CD14-positive monocyte (primary cell): ENCODE measurements at places on chromosomes 4 and X.

- DNase-seq: no peak
These were observed 12.4 kb downstream of the ZDHHC9 start for GRCh38 chrX:129831091-129831885.

DNA sequence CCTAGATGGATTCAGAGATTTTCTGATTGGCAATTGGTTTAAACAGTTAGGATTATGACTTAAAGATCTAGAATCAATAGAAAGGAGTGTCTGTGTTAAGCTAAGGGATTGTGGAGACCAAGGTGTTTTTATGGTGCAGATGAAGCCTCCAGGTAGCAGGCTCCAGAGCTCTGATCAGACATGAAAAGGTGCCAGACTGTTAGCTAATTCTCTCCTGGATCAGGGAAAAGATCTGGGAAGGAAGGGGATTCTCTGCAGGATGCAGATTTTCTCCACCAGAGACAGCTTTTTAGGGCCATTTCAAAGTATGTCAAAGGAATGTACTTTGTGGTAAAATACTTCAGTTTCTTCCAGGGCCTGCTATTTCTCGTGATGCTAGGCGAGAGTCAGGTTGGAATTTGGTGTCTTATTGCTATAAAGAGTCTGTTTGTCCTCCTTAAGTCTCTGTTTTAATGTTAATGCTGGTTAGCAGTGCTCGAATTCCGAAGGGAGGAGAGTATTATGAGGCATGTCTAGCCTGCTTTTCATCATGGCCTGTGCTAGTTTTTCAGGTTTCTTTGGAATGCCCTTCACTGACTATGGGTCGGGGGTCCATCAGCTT, 12.0 kb upstream of the GPR78 start:
- no peak for DNase-seq

GRCh38 chr4:25914670-25915352, 791 bp downstream of the SMIM20 start:
- DNase-seq: no peak

- DNase-seq: no peak
These were observed 109.8 kb downstream of the DCTD start for GRCh38 chr4:182807346-182807745.

- no peak for DNase-seq
These were observed 469 bp downstream of the IRS4 start for GRCh38 chrX:108735679-108736508.

GRCh38 chrX:3280706-3281105, 65.7 kb downstream of the MXRA5 start:
- DNase-seq: no peak

DNA sequence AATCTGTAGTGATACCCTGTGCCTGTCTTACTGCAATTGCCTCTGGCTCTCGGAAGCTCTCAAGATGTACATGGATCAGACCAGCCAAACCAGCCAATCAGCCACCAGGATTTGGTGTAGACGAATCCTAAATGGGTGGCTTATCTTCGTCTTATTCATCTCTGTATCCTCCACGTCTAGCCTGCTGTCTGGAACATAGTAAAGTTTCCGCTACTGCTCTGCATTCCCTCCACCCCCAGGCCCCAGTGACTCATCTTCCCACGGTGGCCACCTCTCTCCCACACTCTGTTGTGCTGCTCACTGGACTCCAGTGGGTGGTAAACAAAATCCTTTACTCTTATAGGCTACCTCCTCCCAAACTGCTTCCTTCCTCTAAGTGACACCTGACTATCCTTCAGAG, 37.8 kb downstream of the SEPTIN6 start:
- DNase-seq: peak; percentile 12

DNA sequence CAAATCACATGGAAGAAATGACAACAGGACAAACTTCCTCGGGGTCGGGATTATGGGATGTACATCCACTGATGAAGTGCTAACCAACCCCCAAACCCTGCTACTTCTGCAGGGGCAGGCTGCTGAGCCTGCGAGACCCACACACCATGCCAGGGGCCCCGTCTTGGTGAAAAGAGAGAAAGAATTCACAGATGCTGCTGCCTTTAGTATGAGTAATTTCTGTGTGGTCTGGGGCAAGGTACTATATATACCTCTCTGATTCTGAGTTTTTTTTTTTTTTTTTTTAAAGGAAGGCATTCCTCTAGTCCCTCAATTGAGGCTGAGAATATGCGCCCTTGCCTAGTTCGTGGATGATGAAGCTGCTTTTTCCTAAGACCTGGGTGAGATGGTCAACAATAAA, 24.8 kb downstream of the PDHA1 start:
- DNase-seq: no peak

DNA sequence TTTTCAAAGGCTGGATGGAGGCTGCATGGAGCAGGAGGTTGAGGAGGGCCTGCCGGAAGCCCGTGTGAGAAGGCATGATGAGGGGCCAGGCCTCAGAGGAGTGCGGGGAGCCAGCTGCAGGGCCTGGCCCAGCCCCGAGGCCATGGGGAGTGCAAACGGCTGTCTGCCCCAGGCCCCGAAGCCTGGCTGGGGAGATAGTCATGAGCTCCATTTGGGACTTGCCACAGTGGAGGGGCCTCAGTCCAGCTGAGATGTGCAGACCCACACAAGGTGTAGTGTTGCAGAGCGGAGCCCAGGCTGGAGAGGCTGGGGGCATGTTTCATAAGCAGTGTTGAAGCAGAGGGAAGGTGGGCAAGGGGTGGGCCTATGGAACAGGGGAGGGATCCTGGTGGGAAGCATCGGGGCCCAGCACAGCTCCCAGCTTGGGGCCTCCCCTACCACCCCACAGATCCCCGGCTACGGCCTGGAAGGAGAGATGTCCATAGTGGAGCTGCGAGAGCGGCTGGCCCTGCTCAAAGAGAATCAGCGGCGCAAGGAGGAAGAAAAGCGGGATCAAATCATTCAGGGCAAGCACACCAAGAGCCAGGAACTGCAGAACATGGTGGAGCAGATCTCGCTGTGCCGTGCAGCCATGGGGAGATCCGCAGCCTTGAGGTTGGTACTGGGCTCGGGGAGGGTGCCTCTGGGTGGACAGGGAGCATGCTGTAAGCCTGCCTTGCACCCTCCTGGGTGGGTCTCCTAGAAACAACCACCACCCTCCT, 9.1 kb upstream of the RNF4 start:
- no peak for DNase-seq

DNA sequence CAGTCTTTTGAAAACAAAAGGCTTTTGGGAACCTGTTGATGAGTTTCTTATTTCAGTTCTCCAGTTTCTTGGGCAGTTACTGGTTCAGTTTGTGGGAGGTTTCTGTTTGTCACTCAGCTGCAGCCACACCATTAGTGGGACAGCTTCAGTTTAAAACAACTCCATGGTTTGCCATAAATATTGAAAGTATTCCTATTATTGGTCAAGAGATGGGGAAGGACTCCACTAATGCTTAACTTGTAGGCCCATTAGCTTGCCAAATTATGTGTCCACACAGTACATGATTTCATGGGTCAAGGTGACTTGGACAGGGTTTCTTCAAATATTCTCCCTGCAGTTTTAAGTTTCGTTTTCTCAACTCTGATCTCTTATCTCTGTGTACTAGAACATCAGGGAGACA, 15.5 kb upstream of the ASIC5 start:
- DNase-seq: no peak

DNA sequence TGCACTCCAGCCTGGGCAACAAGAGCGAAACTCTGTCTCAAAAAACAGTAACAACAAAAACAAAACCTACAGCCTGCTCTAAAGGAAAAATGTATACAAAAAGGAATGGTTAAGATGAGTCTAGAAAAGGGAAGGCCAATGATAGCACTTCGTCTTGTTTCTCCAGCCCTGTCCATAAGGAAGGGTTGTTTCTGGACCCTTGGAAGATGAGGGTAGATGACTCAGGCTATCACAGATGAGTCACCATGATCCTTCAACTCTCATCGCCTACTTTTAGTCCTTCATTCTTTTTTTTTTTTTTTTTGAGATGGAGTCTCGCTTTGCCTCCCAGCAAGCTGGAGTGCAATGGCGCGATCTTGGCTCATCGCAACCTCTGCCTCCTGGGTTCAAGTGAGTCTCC, 8.8 kb downstream of the PLA2G12A start:
- no peak for DNase-seq

DNA sequence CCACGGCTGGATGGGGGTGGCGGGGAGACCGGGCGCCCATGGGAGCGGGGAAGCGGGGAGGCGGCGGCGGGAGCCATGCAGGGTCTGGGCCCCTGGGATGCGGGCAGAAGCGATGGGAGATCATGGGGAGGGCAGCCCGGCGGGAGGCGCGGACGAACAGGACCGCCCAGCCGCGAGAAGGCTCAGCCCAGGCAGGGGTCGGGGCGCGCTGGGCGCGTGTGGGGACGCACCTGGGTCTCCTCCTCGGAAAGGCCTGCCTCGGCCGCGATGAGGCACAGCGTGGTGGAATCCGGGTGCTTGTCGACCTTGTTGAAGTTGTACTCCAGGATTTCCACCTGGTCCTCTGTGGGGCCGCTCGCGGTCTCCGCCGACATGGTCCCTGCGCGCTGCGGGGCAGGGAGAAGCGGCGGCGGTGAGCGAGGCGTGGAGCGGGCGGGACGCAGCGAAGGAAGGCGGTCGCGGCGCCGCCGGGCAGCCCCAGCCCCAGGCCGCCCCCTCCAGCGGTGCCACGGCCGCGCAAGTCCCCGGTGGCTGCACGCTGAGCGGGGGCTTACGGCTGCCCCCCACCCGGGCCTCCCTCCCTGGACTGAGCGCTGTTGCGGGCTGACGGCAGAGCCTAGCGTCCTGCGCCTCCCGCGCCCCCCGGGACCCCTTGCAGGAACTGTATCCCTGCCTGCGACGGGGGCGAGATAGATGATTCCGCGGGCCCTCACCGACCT, 25.3 kb downstream of the HOPX start:
- DNase-seq: no peak

DNA sequence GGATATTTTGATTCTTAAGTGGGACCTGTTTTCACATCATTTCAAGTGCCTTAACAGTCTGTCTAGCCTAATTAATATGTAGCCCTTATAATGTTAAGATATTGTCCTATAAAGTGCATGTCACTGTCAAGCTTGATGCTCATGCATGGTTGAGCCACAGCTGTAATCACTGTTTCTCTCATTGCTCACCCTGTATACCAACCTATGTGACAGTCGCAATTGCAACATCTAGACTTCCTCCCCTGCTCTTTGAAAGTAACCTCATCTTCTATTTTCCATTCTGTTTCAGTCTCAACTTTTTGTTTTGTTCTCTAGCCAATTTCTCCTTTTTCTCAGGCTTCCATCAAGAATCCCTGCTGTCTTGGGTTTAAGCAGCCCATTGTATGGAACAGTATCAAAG, 24.4 kb upstream of the MSL3 start:
- DNase-seq: peak; percentile 31

DNA sequence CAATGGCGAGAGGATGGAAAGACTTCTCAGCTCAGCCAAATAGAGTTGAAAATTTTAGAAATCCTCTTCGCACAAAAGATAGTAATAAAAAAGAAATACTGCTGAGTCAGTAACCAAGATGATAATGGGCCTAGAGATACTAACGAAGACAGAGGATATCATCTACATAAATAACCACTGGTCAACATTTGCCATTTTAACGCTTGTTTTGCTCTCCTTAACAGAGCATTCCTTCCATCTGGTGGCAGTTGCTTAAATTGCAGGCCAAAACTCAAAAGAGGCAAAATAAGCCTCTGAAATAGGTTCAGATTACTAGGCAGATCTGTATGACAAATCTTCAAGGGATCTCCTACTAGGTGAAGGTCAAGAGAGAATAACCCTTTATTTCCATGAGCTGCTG, 51.7 kb upstream of the MCF2 start:
- DNase-seq: no peak

GRCh38 chrX:93322110-93322509, 351.3 kb downstream of the NAP1L3 start:
- DNase-seq: no peak

DNA sequence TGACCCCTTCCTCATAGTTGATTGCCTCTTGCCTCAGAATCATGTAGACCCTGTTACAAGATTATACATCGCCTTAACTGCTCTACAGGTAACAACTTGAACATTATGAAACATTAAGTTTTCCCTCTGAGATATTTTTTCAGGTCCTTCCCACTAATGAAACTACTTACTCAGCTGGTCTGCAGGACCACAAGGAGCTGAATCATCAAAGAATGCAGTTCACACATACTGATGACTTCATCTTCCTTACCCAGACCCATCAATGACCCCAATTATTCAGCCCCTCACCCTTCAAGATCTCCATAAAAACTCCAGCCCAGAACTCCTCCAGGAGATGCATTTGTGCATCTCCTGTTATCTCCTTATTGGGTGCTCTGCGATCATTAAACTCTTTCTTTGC, 720.9 kb downstream of the RAPGEF2 start:
- DNase-seq: no peak

DNA sequence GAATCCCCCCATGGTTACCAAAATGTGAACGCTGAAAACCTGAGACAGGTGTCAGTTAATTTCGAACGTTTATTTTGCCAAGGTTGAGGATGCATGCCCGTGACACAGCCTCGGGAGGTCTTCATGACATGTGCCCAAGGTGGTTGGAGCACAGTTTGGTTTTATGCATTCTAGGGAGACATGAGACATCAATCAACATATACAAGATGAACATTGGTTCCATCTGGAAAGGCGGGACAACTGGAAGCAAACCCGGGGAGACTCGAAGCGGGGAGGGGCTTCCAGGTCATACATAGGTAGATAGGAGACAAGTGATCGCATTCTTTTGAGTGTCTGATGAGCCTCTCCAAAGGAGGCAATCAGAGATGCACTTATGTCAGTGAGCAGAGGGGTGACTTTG, 11.0 kb upstream of the SH3BP2 start:
- DNase-seq: no peak

- DNase-seq: peak; percentile 4
These were observed 106.3 kb downstream of the TRAPPC11 start for GRCh38 chr4:183765251-183765911.

- no peak for DNase-seq
These were observed 121.2 kb upstream of the GUCY1A1 start for GRCh38 chr4:155545456-155545855.
